ENCODE measurements at places on chromosomes 2 and 18.

DNA sequence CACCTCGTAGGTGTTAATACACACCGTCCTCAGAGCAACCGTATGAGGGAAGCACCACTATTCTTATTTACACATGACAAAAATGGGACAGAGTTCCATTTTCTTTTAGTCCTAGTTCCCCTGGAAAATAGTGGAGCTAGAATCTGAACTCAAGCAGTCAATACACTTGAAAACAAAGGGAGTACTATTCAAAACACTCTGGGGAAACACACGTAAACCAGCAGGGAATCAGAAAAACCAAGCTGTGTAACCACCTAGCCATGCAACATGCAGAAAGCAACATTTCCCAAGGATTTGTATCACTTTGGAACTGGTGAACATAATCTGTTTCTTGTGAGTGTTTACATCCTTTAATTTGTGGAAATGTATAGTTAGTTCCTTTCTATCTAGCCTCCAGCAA lies 208.2 kb downstream of the UBE2E3 start:
- no peak for DNase-seq

GRCh38 chr2:11101430-11101829 lies 53.8 kb upstream of the SLC66A3 start:
- no peak for DNase-seq

GRCh38 chr2:188410504-188411235 lies 119.0 kb downstream of the GULP1 start:
- DNase-seq: no peak

GRCh38 chr2:30223413-30223874 lies 7.9 kb upstream of the LBH start:
- no peak for DNase-seq

DNA sequence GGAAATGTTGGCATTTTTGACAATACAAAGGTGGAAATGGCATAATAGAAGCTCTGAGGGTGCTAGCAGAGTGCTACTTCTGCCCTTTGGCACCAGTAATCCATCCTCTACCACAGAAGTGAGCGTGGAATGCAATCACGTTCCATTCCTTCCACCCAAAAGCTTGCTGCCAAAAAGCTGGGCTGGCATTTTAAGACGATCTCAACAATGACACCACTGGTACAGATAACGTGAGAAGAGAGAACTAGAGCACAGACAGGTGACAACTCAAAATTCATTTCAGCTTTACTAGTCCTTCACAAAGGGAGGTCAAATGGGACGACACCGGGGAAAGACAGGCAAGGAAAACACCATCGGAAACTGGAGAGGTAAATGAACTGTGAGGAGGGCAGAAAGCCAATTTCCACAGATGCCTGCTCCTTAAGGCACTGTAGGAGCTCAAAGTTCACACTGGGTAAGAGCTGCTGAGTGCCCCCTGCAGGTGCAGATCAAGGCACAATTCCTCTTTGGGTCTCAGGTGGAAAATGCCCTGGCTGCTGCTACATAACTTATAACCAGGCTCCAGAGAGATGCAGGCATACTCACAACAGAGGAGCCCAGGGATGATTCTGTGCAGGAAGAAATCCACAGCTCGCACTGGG lies 50.7 kb upstream of the RNU4ATAC start:
- DNase-seq: no peak

All from activated CD4-positive, alpha-beta T cell treated with anti-CD3 and anti-CD28 coated beads for 48 hours (primary cell).